ENCODE measurements at places on chromosomes 2 and 18. TPM values are rescaled to one million over a fixed set of nuclear protein-coding genes. Genes with fewer than 3 reads are reported as not detected.

- DNase-seq: no peak
These were observed 102.6 kb downstream of the MTCL1 start for GRCh38 chr18:8808001-8808400.

DNA sequence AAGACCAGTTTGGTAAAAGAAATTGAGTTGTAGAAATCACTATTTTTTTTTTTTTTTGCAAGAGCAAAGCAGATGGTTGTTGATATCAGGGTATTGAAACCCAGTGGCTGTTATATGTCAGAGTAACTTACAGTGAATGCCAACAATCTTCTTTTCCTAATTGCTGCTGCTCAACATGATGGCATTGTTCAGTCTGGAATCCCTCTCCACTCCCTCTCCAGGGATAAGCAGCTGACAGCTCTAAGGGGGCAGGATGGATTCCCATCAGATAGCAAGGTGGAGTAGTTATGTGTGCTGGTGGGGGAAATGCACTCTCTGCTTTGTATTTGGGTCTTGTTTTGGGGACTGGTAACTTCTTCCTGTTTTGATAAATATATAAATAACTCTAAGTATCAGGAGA lies 200.0 kb downstream of the PIK3C3 start:
- no peak for DNase-seq

DNA sequence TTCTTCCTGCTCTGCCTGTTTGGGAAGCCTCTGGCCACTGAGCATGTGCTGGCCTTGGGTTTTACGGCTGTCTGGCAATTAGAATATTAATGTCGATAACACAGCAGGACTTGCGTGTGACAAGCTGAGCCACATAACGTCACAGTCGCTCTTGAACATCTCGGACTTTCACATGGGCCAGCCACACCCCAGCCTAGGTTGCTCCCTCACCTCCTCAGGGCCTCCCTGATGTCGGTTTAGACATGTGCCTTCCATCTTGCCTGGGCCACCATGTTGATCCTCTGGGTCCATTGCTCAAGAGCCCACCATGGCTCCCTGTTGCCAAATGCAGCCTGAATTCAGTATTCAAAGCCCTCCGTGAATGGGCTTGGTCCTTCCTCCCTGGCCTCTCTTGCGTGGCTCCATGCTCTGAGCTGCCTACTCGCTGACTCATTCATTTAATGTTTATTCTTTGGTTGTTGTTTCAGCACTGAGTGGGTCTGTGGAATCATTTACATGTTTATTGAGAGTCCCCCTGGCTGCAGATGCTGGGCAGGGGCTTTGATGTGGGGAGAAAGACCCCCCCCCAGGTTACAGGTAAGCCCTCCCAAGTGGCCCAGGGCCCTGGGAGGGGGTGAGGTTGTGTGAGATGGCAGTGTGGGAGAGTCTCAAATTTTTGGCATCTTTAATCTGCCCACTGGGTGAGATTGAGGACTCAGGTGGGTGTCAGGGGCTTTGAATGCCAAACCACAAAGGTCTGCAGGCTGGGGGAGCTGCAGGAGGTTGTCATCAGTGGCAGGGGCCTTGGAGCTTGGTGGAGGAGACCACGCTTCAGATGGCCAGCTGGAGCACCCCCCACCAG lies 62.0 kb downstream of the ODC1 start:
- no peak for DNase-seq

DNA sequence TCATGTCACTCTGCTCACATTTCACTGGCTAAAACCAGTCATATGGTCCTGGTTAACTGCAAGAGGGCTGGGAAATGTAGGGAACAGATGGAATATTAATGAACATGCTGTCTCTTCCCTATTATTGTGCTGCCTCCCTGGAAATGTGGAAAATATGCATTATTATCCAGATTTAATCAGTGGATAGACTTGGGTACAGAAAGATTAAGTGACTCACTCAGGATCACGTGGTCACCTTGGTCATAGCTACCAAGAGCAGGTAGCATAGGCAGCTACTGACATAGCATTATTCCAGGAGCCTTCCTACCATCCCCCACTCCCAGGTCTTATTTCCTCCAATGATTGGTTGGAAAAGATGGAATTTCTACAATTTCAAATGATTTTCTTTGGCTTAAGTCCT lies 141.1 kb downstream of the HRH4 start:
- no peak for DNase-seq

- no peak for DNase-seq
These were observed 103.3 kb upstream of the MAP4K3 start for GRCh38 chr2:39540414-39540813.

GRCh38 chr2:8438476-8438875 lies 243.4 kb upstream of the ID2 start:
- no peak for DNase-seq

DNA sequence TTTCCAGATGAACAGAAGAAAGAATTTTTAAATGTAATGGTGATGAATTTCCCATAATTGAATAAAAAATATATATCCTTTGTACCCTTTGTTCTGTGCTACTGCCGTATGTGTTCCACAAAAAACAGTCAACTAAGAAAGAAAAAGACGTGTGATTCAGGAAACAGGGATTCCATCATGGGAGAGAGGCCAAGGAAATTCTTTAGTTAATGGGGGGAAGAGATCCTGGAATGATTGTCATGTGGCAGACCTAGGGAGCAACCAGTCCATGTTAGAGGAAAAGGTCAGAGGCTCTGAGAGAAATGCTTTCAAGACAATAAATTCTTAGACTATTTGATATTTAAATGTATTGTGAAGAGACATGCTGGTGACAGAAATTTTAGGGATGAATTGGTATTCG lies 76.6 kb downstream of the CPO start:
- no peak for DNase-seq

- no peak for DNase-seq
These were observed 319.8 kb upstream of the GULP1 start for GRCh38 chr2:187971893-187972292.

The EFR3B gene
- total RNA-seq: 4.2 TPM

The DNAJC5G gene
- total RNA-seq: 2.1 TPM
